ENCODE measurements at places on chromosomes 6 and 20. TPM values are rescaled to one million over a fixed set of nuclear protein-coding genes. Genes with fewer than 3 reads are reported as not detected.

C20orf202 gene
- 0.15 TPM for total RNA-seq

CD40 gene
- total RNA-seq: 7.7 TPM

FKBP1C gene
- 0.54 TPM for total RNA-seq

RAET1G gene
- 0.40 TPM for total RNA-seq

NEURL2 gene
- 8.6 TPM for total RNA-seq

FAM83B gene
- total RNA-seq: 1.7 TPM

PGBD1 gene
- 2.6 TPM for total RNA-seq

TCFL5 gene
- total RNA-seq: 4.4 TPM

POPDC3 gene
- 124 TPM for total RNA-seq

DNA sequence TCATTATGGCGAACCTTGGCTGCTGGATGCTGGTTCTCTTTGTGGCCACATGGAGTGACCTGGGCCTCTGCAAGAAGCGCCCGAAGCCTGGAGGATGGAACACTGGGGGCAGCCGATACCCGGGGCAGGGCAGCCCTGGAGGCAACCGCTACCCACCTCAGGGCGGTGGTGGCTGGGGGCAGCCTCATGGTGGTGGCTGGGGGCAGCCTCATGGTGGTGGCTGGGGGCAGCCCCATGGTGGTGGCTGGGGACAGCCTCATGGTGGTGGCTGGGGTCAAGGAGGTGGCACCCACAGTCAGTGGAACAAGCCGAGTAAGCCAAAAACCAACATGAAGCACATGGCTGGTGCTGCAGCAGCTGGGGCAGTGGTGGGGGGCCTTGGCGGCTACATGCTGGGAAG, 22.5 kb upstream of the PRND start:
- H3K4me1 ChIP-seq: peaks cover 5% of the 10 kb centered on the region
- H3K36me3 ChIP-seq: peaks cover 3% of the 10 kb centered on the region
- no peaks in the 10 kb centered on the region for H3K27me3 ChIP-seq
- no peak overlapping the region for H3K4me3 ChIP-seq
- no peak overlapping the region for H3K27ac ChIP-seq

GRCh38 chr6:34810936-34811632, 19.2 kb downstream of the BLTP3A start:
- DNase-seq: no peak
- peaks cover 38% of the 10 kb centered on the region for H3K4me1 ChIP-seq
- H3K4me3 ChIP-seq: no peak overlapping the region
- H3K36me3 ChIP-seq: no peaks in the 10 kb centered on the region

- H3K27ac ChIP-seq: peak overlapping the region; percentile 97
- H3K4me3 ChIP-seq: no peak overlapping the region
- no peaks in the 10 kb centered on the region for H3K27me3 ChIP-seq
- peaks cover under 1% of the 10 kb centered on the region for H3K4me1 ChIP-seq
- no peak for DNase-seq
- H3K36me3 ChIP-seq: peaks cover 10% of the 10 kb centered on the region
These were observed 5.0 kb downstream of the CEBPB start for GRCh38 chr20:50195524-50196120.

DNA sequence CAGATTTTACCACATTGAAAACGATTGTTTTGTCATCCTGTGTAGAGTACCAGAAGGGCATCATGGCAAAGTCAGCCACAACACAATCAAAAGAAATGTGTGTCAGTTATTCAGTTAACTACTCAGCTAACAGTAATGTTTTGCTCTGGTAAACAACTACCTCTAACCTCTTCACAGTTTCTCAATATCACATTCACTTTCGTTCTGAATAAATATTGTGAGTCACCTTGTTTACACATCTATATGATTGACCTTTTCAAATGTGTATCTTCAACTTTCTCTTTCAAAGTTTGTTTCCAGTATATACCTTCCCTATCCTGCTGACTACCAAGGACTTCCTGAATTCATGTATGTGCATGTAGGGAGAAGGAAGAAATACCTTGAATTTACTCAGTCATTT, 216.6 kb upstream of the UFL1 start:
- H3K4me1 ChIP-seq: no peaks in the 10 kb centered on the region
- no peak overlapping the region for H3K4me3 ChIP-seq
- no peak for DNase-seq
- H3K27me3 ChIP-seq: no peaks in the 10 kb centered on the region
- no peak overlapping the region for H3K27ac ChIP-seq

DNA sequence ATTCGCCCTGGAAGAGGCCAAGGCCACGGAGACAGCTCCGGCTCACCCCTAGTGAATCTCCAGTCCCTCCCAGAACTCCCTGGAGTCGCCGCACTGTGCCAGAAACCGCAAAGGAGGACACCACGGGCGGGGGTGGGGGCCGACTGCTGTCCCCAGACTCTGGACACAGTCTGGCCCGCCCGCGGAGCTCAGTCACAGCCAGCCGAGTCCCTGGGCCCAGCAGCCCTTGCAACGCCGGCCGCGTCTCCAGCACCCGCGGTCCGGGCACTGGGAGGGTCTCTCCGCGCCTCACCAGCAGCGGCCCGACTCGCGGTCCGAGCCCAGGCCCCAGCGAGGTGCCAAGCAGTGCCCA, 518 bp downstream of the PEX6 start:
- H3K36me3 ChIP-seq: peaks cover 14% of the 10 kb centered on the region
- peak; percentile 69 for DNase-seq
- no peaks in the 10 kb centered on the region for H3K27me3 ChIP-seq
- peak overlapping the region; percentile 98 for H3K27ac ChIP-seq
- peaks cover 18% of the 10 kb centered on the region for H3K4me1 ChIP-seq
- H3K4me3 ChIP-seq: peak overlapping the region; percentile 98

DNA sequence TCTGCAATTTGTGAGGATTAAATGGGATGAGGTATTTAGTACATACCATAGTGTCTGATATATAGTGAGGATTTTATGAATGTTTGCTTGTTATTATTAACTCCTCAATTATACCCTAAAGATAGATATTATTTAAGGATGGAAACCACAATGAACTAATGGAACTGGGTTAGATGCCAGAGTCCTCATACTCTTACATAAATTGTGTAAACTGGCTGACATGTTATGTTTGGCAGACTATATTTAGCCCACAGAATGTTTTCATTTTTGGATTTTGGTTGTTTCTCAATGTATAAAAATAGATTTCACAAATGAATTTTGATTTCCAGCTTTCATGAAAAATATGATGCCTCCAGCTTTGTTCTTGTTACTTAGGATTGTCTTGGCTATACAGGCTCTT, 37.6 kb downstream of the HTR1B start:
- no peaks in the 10 kb centered on the region for H3K4me1 ChIP-seq
- H3K4me3 ChIP-seq: no peak overlapping the region
- H3K36me3 ChIP-seq: no peaks in the 10 kb centered on the region

DNA sequence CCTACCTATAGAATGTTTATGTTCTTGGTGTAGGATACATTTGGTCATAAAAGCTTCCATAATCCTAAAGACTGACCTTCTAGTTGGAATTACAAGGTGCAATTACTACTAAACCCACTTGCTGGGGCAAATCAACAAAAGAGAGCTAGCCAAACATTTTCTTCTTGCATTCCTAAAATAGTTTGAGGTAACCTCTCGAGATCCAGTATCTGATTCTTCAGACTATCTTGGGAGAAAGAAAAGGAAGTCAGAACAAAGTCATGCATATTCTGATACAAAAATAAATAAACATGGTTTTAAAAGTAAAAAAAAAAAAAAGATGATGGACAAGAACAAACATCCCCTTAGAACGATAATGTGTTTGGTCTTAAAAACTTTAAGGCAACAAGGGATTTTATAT, 294.2 kb upstream of the RSPO3 start:
- no peak overlapping the region for H3K4me3 ChIP-seq
- no peak for DNase-seq
- no peaks in the 10 kb centered on the region for H3K36me3 ChIP-seq
- H3K27ac ChIP-seq: no peak overlapping the region
- no peaks in the 10 kb centered on the region for H3K27me3 ChIP-seq

- no peaks in the 10 kb centered on the region for H3K4me1 ChIP-seq
- no peak for DNase-seq
- H3K27ac ChIP-seq: no peak overlapping the region
- no peaks in the 10 kb centered on the region for H3K36me3 ChIP-seq
- H3K27me3 ChIP-seq: peaks cover 8% of the 10 kb centered on the region
- no peak overlapping the region for H3K4me3 ChIP-seq
These were observed 184.9 kb downstream of the GPX5 start for GRCh38 chr6:28710466-28711191.

- no peak overlapping the region for H3K4me3 ChIP-seq
- H3K27me3 ChIP-seq: no peaks in the 10 kb centered on the region
- H3K27ac ChIP-seq: no peak overlapping the region
- H3K36me3 ChIP-seq: no peaks in the 10 kb centered on the region
- DNase-seq: no peak
- H3K4me1 ChIP-seq: no peaks in the 10 kb centered on the region
These were observed 37.6 kb upstream of the TENT5A start for GRCh38 chr6:81790034-81790433.

DNA sequence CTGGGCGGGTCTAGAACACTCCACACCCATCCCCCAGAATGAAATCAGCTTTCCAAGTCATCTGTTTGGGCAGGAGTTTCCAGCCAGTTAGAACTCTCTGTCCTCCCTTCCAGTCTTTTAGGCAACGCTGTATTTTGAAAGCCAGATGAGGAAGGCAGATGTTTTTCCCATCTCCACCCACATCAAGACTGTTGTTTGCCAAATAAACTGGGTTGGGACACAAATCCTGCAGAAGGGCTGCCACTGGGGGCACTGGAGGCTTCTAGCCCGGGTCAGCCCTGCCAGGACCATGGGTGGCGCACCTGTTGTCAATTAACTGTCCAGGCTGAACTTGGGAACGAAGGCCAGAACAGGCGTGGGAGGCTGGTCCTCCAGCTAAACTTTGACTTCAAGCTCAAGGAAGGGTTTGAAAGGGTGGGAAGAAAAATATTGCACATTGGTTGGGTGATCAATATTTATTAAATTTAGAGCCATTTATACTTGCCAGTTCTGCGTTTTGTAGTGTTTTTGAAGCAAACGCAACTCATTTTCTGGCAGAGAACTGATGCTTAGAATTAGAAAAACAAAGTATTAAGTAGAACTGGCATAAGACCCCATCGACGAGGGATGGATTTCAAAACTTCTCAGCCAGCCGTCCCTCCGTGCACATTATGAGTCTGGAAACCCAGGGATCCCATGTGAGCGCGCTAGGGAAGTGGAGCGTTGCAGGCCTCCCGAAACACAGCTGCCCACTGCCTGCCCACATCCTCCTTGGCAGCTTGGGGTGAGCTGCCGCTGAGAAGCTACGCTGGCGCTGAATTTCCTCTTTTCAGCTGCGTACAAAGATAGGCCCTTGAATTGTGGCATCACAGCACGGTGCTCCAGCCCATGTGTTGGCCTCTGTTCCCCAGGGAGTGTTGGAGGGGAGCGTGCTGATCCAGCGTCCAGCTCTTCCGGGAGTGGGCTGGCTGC, 297.4 kb downstream of the QKI start:
- H3K36me3 ChIP-seq: no peaks in the 10 kb centered on the region
- H3K27me3 ChIP-seq: no peaks in the 10 kb centered on the region
- H3K4me3 ChIP-seq: no peak overlapping the region

DNA sequence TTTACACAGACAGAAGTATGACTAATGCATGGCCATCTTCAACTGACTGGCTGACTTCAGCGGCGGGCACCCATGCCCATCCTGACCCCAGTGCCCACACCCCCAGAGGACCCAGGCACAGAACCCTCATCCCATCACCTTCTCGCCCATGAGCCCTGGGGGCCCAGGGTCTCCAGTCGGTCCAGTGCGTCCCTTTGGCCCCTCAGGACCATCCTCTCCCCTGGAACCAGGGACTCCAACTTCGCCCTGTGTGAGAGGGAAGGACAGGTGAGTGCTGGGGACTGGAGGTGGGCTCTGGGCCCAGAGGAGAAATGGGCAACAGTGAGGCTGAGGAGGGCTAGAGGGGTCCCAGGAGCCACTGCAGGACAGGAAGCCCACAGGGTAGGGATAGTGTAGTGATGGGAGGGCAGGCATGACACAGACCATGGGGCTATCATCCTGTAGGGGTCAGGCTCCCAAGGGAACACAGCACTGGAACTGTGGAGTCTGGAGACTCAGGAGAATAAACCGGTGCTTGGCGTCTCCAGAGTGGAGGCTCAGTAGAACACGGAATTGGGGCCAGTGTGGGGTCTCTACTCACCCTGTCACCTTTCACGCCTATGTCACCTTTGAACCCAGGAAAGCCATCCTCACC, 16.7 kb downstream of the COL11A2 start:
- no peak overlapping the region for H3K27ac ChIP-seq
- no peaks in the 10 kb centered on the region for H3K27me3 ChIP-seq
- DNase-seq: no peak
- no peak overlapping the region for H3K4me3 ChIP-seq
- no peaks in the 10 kb centered on the region for H3K36me3 ChIP-seq

GRCh38 chr6:6865611-6866010, 242.2 kb upstream of the RREB1 start:
- H3K4me1 ChIP-seq: no peaks in the 10 kb centered on the region
- H3K27me3 ChIP-seq: no peaks in the 10 kb centered on the region
- H3K27ac ChIP-seq: no peak overlapping the region
- no peaks in the 10 kb centered on the region for H3K36me3 ChIP-seq
- H3K4me3 ChIP-seq: no peak overlapping the region

DNA sequence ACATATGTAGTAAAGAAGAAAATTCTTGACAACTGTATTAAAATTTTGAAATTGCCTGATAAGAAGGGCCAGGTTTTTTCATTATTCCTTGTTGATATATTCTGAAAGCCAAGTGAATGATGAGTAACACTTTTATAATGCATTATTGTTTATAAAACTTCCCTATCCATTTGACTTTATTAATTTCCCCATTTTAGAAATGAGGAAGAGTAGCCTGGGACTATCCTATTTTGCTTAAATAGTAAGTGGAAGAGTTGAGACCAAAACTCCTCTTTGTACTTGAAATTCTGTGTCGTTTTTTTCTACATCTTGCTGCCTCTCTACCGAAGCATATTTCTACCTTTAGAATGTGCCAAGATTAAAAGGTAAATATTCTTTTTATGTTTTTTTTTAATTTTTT, 39.7 kb downstream of the TRMT11 start:
- H3K27ac ChIP-seq: no peak overlapping the region
- H3K36me3 ChIP-seq: peaks cover 60% of the 10 kb centered on the region
- DNase-seq: no peak
- no peaks in the 10 kb centered on the region for H3K27me3 ChIP-seq
- no peak overlapping the region for H3K4me3 ChIP-seq

DNA sequence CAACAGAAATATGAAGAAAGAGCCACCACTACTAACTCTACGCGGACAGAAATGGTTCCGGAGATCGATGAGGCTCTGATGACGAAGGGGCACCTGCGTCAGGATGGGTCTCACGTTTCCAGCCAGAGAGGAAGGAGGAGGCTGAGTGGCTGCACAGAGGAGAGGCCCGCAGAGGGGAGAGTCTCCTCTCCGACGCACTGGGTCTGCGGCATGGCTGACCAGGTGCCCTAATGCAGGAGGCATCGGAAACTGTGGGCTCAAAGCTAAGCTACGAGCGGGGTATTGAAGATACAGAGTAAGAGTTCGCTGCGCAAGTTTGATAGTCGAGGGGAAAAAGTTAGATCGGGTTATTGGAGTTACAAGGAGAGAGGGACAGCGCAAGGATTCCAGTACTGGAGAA, 69.9 kb downstream of the TTLL2 start:
- no peak overlapping the region for H3K27ac ChIP-seq
- no peaks in the 10 kb centered on the region for H3K27me3 ChIP-seq
- no peaks in the 10 kb centered on the region for H3K4me1 ChIP-seq
- no peaks in the 10 kb centered on the region for H3K36me3 ChIP-seq

GRCh38 chr20:56926501-56926900, 297.4 kb downstream of the TFAP2C start:
- H3K4me3 ChIP-seq: no peak overlapping the region
- H3K27me3 ChIP-seq: peaks cover 10% of the 10 kb centered on the region
- no peaks in the 10 kb centered on the region for H3K4me1 ChIP-seq
- no peak overlapping the region for H3K27ac ChIP-seq
- no peak for DNase-seq
- H3K36me3 ChIP-seq: no peaks in the 10 kb centered on the region

- H3K36me3 ChIP-seq: no peaks in the 10 kb centered on the region
- no peak overlapping the region for H3K27ac ChIP-seq
- H3K4me3 ChIP-seq: no peak overlapping the region
These were observed 280.8 kb downstream of the FOXA2 start for GRCh38 chr20:22303523-22303922.
